ENCODE measurements at places on chromosomes 3 and 15.

DNA sequence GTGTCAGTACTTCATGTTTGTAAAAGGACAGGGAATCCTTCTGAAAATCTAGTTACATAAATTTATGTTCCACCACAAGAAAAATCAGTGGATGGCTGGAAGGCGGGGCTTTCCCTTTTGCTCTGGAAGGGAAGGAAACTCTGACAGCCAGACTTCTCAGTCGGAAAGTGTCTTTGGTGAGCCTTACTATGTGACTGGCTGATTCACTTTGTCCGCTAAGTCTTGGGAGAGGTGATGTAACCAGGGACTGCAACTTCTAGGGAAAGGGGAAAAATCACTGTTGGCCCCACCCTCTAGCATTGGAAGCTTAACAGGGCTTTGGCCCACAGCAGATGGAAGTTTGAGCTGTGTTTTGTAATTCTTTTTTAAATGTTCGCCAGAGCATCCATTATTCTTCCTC lies 281.4 kb upstream of the CTDSPL start:
- no peaks in the 10 kb centered on the region for H3K36me3 ChIP-seq
- H3K27me3 ChIP-seq: no peaks in the 10 kb centered on the region
- no peaks in the 10 kb centered on the region for H3K4me1 ChIP-seq
- H3K27ac ChIP-seq: no peak overlapping the region
- H3K4me3 ChIP-seq: no peak overlapping the region
- peak; percentile 15 for DNase-seq

GRCh38 chr3:168824107-168824506 lies 728.4 kb upstream of the GOLIM4 start:
- H3K4me3 ChIP-seq: no peak overlapping the region
- no peak overlapping the region for H3K27ac ChIP-seq
- DNase-seq: no peak
- H3K27me3 ChIP-seq: no peaks in the 10 kb centered on the region

GRCh38 chr3:71843071-71843470 lies 58.1 kb upstream of the PROK2 start:
- H3K4me1 ChIP-seq: no peaks in the 10 kb centered on the region
- H3K4me3 ChIP-seq: no peak overlapping the region
- no peak for DNase-seq
- no peaks in the 10 kb centered on the region for H3K36me3 ChIP-seq
- H3K27me3 ChIP-seq: no peaks in the 10 kb centered on the region
- H3K27ac ChIP-seq: no peak overlapping the region

DNA sequence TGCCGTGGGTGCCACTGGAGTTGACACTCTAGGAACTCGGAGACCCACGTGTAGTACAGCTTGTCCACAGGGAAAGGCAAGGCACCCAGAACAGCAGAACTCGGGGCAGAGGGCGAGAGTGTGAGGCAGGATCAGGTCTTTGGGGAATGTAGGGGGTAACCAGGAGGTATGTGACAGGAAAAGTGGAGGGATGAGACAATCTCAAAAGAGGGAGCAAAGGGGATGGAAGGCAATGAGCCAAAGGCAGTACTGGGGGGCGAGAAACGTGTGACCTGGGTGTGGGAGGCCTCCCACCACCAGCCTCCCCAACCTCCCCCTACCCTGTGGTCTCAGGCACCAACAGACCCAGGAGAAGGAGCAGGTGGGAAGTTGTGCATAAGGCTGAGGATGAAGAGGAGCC lies 48.9 kb downstream of the UMPS start:
- H3K27ac ChIP-seq: no peak overlapping the region
- no peak for DNase-seq
- no peaks in the 10 kb centered on the region for H3K27me3 ChIP-seq
- no peak overlapping the region for H3K4me3 ChIP-seq
- H3K36me3 ChIP-seq: no peaks in the 10 kb centered on the region

GRCh38 chr3:48598323-48599076 lies 3.4 kb upstream of the COL7A1 start:
- no peaks in the 10 kb centered on the region for H3K36me3 ChIP-seq
- H3K27me3 ChIP-seq: no peaks in the 10 kb centered on the region
- peak overlapping the region; percentile 95 for H3K27ac ChIP-seq

GRCh38 chr3:45981346-45982074 lies 14.1 kb downstream of the FYCO1 start:
- H3K27ac ChIP-seq: peak overlapping the region; percentile 37
- H3K27me3 ChIP-seq: no peaks in the 10 kb centered on the region
- no peak overlapping the region for H3K4me3 ChIP-seq
- peaks cover 6% of the 10 kb centered on the region for H3K36me3 ChIP-seq
- H3K4me1 ChIP-seq: peaks cover 33% of the 10 kb centered on the region
- no peak for DNase-seq

- no peak overlapping the region for H3K4me3 ChIP-seq
- peaks cover 10% of the 10 kb centered on the region for H3K27me3 ChIP-seq
- H3K4me1 ChIP-seq: peaks cover 20% of the 10 kb centered on the region
- H3K36me3 ChIP-seq: no peaks in the 10 kb centered on the region
These were observed 2.0 kb downstream of the GP5 start for GRCh38 chr3:194396859-194397756.

DNA sequence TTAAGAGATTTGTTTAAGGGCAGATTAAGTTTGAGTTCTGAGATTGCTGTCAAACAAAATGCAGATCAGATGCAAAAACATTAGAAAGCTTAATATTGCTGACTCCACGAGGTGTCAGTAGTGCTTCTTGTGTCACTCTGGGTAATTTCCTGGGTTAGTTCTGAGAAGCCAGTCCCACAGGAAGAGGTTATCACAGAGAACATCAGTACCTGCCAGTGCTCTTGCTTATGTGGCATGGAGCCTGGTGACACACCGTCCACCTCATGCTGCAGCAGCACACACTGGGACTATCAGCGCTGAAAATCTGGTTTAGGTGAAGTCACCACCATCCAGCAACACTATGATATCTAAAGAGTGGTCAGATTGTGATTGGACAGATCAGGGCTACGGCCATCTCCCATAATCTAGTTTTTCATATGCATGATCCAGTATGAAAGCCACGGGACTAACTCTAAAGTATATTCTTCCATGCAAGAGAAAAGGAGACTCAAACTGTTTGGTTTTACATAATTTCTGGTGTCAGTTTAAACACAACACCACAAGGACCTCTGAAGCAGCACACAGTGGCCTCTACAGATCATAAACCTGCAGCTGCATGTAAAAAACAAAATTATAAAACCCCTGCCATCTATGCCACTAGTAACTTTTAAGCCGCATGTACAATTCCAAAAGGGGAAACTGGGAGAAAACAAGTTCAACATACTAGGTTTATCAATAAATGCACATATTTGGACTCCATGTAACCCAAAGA lies 36.1 kb upstream of the MYO5C start:
- no peaks in the 10 kb centered on the region for H3K27me3 ChIP-seq
- no peaks in the 10 kb centered on the region for H3K4me1 ChIP-seq
- H3K4me3 ChIP-seq: no peak overlapping the region
- H3K27ac ChIP-seq: no peak overlapping the region

DNA sequence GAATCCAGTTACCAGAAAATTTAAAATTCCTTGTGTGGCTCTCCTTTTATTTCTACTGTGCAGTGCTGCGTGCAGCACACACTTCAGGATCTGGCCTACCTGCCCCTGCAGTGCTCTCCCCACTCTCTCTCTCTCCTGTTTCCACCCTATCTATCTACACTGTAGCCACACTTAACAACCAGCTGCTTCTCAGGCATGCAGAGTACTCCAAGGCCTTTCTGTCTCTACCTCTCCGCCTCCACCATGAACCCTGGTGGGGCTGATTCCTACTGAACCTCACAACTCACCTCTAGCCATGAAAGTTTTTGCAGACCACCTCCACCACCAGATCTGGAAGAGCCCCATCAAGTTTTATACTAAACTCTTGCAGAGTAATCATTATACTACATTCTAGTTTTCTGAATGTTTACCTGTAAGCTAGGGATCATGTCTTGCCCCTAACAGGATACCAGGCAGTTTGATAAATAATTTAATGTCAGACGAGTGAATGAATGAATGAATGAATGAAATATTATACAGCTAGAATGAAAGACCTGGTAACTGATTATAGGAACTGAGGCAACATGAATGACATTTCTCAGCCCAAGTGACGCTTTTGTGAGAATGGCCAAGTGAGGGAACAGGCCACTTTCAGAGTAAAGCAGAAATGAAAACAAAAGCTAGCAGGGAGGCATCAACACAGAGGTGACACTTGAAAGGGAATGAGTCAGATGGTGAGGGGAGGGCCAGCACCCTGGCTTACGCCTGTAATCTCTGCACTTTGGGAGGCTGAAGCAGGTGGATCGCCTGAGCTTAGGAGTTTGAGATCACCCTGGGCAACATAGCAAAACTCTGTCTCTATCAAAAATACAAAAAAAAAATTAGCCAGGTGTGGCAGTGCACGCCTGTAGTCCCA lies 363.5 kb downstream of the FOXP1 start:
- H3K27me3 ChIP-seq: no peaks in the 10 kb centered on the region
- no peak overlapping the region for H3K4me3 ChIP-seq
- no peaks in the 10 kb centered on the region for H3K36me3 ChIP-seq
- H3K4me1 ChIP-seq: no peaks in the 10 kb centered on the region
- no peak overlapping the region for H3K27ac ChIP-seq

DNA sequence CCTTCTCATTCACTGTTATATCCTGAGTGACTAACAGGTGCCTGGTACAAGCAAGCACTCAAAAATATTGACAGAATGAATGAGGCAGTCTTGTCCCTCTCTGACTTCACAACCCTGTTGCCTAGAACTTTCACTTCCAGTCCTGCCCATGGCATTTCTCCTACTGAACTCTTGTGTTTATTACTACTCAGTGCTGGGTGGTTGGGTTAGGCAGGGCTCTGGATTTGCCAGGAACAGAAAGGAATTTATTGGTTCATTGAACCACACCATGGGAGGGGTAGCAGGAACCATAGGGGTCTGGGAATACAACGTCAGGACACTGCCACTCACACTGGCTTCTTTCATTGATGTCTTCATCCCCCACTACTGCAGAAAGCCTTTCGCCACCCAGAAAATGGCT lies 41.9 kb upstream of the SEMA4B start:
- no peaks in the 10 kb centered on the region for H3K36me3 ChIP-seq
- H3K27ac ChIP-seq: peak overlapping the region; percentile 76
- H3K4me1 ChIP-seq: peaks cover 26% of the 10 kb centered on the region
- H3K4me3 ChIP-seq: no peak overlapping the region

- no peaks in the 10 kb centered on the region for H3K4me1 ChIP-seq
- no peak overlapping the region for H3K4me3 ChIP-seq
- H3K27me3 ChIP-seq: no peaks in the 10 kb centered on the region
- H3K36me3 ChIP-seq: no peaks in the 10 kb centered on the region
These were observed 122.0 kb downstream of the MECOM start for GRCh38 chr3:169541528-169541927.

GRCh38 chr3:193910310-193910709 lies 225.6 kb upstream of the HES1 start:
- no peaks in the 10 kb centered on the region for H3K27me3 ChIP-seq
- no peak overlapping the region for H3K4me3 ChIP-seq
- H3K4me1 ChIP-seq: peaks cover 55% of the 10 kb centered on the region
- DNase-seq: no peak
- H3K36me3 ChIP-seq: no peaks in the 10 kb centered on the region
- H3K27ac ChIP-seq: peak overlapping the region; percentile 74

DNA sequence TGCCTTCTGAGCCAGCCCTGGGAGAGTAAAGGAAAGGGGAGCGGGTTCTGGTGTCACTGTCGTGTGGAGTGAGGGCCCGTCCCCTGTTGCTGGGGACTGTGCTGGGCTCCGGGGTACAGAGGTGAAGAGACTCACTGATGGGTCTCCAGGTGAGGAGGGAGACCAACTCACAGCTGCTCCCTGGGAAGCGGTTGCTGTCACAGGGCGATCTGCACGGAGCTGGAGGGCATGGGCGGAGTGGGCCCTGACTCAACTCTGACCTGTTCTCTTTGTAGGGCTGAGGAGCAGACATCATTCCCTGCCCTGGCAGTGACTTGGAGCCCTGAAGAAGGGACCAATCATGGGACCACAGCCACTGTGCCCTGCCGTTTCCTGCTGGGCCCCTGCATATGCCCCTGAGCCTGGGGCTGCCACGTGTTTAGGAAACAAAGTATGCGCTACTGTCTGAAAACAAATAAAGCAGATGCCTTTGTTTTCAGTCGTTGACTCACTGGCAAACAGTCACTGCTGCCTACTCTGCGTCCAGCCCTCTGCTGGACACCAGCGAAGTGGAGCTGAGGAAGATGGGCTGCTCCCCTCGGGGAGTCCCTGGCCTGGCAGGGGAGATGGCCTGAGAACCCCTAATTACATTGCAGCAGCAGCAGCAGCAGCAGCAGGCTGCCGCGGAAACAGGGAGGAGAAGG lies 22.9 kb upstream of the PLXNA1 start:
- H3K27me3 ChIP-seq: no peaks in the 10 kb centered on the region
- H3K27ac ChIP-seq: no peak overlapping the region
- peak; percentile 34 for DNase-seq
- H3K4me3 ChIP-seq: no peak overlapping the region
- no peaks in the 10 kb centered on the region for H3K36me3 ChIP-seq

DNA sequence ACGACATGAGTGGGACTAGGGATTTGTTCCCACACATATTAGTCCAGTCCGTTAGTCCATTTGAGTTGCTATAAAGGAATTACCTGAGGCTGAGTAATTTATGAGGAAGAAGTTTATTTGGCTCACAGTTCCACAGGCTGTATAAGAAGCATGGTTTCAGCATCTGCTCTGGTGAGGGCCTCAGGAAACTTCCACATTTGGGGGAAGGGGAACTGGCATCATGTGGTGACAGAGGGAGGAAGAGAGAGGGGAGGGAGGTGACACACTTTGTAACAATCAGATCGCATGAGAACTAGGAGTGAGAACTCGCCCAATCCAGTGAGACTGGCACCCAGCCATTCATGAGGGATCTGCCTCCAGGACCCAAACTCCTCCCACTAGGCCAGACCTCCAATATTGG lies 769.9 kb upstream of the ROBO1 start:
- no peaks in the 10 kb centered on the region for H3K36me3 ChIP-seq
- H3K27me3 ChIP-seq: no peaks in the 10 kb centered on the region
- H3K4me3 ChIP-seq: no peak overlapping the region
- DNase-seq: no peak
- no peaks in the 10 kb centered on the region for H3K4me1 ChIP-seq

- H3K27ac ChIP-seq: peak overlapping the region; percentile 0
- H3K4me1 ChIP-seq: peaks cover 20% of the 10 kb centered on the region
- no peaks in the 10 kb centered on the region for H3K27me3 ChIP-seq
- no peaks in the 10 kb centered on the region for H3K36me3 ChIP-seq
- DNase-seq: no peak
These were observed 91.4 kb upstream of the TJP1 start for GRCh38 chr15:29913528-29914135.

- no peak for DNase-seq
- H3K36me3 ChIP-seq: peaks cover 4% of the 10 kb centered on the region
- no peak overlapping the region for H3K27ac ChIP-seq
- H3K4me1 ChIP-seq: no peaks in the 10 kb centered on the region
- no peaks in the 10 kb centered on the region for H3K27me3 ChIP-seq
These were observed 94.8 kb downstream of the DUT start for GRCh38 chr15:48426044-48426443.

- no peak overlapping the region for H3K27ac ChIP-seq
- no peak for DNase-seq
- peaks cover 5% of the 10 kb centered on the region for H3K27me3 ChIP-seq
- H3K4me1 ChIP-seq: peaks cover 17% of the 10 kb centered on the region
- no peak overlapping the region for H3K4me3 ChIP-seq
These were observed 98.3 kb downstream of the CYP19A1 start for GRCh38 chr15:51240066-51240465.

GRCh38 chr3:183312433-183312832 lies 59.4 kb downstream of the B3GNT5 start:
- H3K4me1 ChIP-seq: peaks cover 9% of the 10 kb centered on the region
- H3K4me3 ChIP-seq: no peak overlapping the region
- no peak for DNase-seq
- H3K36me3 ChIP-seq: no peaks in the 10 kb centered on the region
- no peaks in the 10 kb centered on the region for H3K27me3 ChIP-seq

GRCh38 chr15:37375519-37375918 lies 275.2 kb upstream of the MEIS2 start:
- no peak overlapping the region for H3K4me3 ChIP-seq
- DNase-seq: no peak
- H3K27ac ChIP-seq: no peak overlapping the region

GRCh38 chr3:184491867-184492615 lies 69.5 kb upstream of the EPHB3 start:
- H3K4me1 ChIP-seq: peaks cover 17% of the 10 kb centered on the region
- no peak for DNase-seq
- H3K27ac ChIP-seq: no peak overlapping the region

Measured in hepatocyte (in vitro differentiated cells).